H1 (cell line): ENCODE measurements at places on chromosomes 1 and 21. TPM values are rescaled to one million over a fixed set of nuclear protein-coding genes. Genes with fewer than 3 reads are reported as not detected.
A peak's percentile ranks its signal among the peaks of the same experiment; 100 is the strongest.

HEYL gene
- 3.1 and 3.5 TPM in 2 replicates for total RNA-seq

DNA sequence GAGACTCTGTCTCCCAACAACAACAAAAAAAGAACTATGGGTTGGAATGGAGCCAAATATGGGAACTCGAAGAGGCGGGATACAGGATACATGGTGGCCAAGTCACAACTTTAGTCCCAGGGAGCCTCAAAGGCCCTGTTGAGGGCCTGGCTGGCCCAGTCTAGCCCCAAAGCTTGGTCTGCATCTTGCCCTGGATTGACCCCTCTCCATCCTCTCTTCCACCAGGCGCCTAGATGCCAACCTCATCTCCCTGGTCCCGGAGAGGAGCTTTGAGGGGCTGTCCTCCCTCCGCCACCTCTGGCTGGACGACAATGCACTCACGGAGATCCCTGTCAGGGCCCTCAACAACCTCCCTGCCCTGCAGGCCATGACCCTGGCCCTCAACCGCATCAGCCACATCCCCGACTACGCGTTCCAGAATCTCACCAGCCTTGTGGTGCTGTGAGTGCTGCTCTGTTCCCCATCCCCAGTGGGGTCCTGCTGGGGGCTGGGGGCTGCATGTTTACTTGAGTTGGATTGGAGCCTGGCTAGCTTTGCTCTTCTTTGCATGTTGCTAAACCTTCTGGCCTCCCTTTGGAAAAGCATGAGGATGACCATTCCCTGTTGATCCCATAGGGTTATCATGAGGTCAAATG is 65.5 kb downstream of the UBE2T start:
- no peak overlapping the region for H3K4me3 ChIP-seq
- H3K27ac ChIP-seq, result no peak overlapping the region
- no peak for DNase-seq
- H3K4me1 ChIP-seq, result 0 out of 2 replicates have a peak, but pooled peaks cover 1% of the 10 kb centered on the region

DNA sequence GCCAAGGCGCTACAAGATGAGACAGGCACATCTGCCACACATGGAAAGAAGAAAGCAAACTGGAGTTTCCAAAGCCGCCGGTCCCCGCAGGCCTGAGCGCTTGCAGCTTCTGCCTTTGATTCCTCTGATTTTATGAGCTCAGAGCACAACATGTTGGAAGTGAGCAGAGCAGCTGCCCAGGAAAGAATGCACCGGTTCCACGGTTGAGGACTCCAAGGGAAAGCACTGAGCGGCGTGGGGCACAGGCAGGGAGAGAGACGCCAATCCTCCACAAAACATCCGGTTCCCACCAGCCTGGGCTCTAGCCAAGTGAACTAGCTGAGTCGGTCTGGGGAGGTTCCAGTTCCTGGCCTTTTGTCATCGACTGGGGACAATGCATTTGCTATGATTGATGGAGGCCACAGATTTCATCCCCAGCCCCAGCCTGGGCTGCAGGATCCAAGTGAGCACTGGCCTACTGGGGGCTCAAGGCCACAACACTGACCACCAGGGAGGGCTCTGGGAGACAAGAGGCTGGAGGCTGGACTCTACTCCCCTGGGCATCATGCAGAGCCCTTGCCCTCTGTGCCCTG is 253.1 kb upstream of the IRF2BP2 start:
- no peaks in the 10 kb centered on the region for H3K27me3 ChIP-seq
- H3K4me3 ChIP-seq, result no peak overlapping the region
- no peak for DNase-seq
- no peaks in the 10 kb centered on the region for H3K4me1 ChIP-seq

G0S2 gene
- 1.0 and 1.7 TPM in 2 replicates for total RNA-seq

PKN2 gene
- total RNA-seq, result 31.4 and 32.0 TPM in 2 replicates

DNA sequence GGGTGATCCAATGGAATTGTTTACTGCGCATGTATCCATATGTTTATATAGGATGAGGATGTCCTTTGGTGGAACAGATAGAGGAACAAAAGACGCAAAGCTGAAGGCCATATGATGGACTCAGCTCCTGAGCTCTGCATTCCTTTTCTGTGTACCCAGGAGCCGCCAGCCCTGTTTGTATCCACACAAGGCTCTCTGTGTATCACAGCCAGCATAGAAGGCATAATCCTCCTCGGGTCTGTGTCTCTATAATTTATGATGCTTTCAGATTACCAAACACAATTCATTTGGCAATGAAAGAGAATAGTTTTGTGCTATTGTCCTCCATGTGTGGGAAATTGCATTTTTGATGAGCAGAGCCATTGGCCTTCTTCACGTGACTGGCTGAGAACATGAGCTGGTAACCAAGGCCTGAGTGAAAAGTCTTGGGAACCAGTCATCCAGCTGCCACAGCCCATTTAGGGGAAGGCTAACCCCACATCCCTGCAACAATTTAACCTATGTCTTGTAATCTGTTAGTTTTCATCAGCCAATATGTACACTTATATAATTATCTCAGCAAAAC is 119.2 kb downstream of the PBX1 start:
- H3K4me1 ChIP-seq, result no peaks in the 10 kb centered on the region
- no peak overlapping the region for H3K27ac ChIP-seq
- no peaks in the 10 kb centered on the region for H3K27me3 ChIP-seq
- peaks cover 13% of the 10 kb centered on the region; the same call in 1 of the 2 replicates for H3K36me3 ChIP-seq
- DNase-seq, result no peak
- no peak overlapping the region for H3K4me3 ChIP-seq

- H3K36me3 ChIP-seq, result no peaks in the 10 kb centered on the region
- DNase-seq, result no peak
- H3K4me3 ChIP-seq, result no peak overlapping the region
- no peaks in the 10 kb centered on the region for H3K27me3 ChIP-seq
- H3K27ac ChIP-seq, result no peak overlapping the region
These were observed 173.2 kb downstream of the ROR1 start for GRCh38 chr1:63946866-63947491.

CEP104 gene
- total RNA-seq, result 38.0 and 43.9 TPM in 2 replicates

DNA sequence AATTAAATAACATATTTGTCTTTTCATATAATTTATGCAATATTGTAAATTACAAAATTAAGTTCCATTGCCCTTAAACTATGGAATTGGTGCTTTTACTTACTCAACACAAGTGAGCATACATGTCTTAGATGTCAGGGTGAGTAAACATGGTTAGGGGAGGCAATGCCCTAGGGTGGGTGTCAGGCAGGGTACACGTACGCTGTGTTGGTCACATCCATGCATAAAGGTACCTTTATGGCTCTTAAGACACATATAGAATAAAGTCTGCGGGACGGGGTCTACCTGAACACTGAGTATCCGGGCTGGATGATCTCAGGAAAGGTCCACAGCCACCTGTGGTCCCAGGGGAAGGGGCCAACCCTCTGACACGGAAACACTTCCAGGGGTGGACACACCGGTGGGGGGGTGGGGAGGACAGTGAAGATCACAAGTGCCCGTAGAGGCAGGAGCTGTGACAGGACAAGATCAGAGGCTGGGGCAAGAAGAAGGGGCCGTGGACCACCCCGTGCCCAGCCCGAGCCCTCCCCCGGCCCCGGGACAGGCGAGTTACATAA is 720 bp downstream of the LIN9 start:
- H3K36me3 ChIP-seq, result no peaks in the 10 kb centered on the region
- no peak for DNase-seq
- H3K4me3 ChIP-seq, result peak overlapping the region; percentile 96

GRCh38 chr1:227322376-227322775 is 4.1 kb upstream of the CDC42BPA start:
- no peaks in the 10 kb centered on the region for H3K36me3 ChIP-seq
- no peak overlapping the region for H3K4me3 ChIP-seq
- no peaks in the 10 kb centered on the region for H3K27me3 ChIP-seq
- DNase-seq, result no peak

GRCh38 chr1:168893359-168893801 is 164.4 kb upstream of the DPT start:
- no peak for DNase-seq
- no peak overlapping the region for H3K4me3 ChIP-seq
- H3K27me3 ChIP-seq, result no peaks in the 10 kb centered on the region
- H3K27ac ChIP-seq, result no peak overlapping the region

DNA sequence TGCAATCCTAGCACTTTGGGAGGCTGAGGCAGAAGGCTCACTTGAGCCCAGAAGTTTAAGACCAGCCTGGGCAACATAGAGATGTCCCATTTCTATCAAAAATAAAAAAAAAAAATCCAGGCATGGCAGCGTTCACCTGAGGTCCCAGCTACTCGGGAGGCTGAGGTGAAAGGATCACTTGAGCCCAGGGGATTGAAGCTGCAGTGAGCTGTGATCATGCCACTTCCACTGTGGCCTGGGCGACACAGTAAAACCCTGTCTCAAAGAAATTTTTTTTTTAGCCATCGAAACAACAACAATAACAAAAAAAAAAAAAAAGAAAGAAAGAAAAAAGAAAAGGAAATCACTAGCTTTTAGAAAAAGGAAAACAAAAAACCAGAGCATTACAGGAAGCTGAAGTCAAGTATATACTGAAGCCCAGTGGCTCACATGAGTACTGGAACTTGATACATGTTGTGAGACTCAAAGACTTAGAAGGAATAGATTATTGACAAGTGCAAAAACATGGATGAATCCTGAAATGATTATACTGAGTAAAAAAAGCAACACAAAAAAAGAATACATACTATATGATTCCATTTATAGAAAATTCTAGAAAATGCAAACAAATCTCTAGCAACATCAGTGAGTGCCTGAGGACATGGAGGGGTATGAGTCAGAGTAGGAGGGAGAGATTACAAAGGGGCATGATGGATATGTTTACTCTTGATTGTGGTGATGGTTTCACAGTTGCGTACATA is 6.1 kb upstream of the RABGAP1L start:
- no peak overlapping the region for H3K27ac ChIP-seq
- no peaks in the 10 kb centered on the region for H3K27me3 ChIP-seq
